ENCODE measurements at places on chromosomes 6 and 20.

DNA sequence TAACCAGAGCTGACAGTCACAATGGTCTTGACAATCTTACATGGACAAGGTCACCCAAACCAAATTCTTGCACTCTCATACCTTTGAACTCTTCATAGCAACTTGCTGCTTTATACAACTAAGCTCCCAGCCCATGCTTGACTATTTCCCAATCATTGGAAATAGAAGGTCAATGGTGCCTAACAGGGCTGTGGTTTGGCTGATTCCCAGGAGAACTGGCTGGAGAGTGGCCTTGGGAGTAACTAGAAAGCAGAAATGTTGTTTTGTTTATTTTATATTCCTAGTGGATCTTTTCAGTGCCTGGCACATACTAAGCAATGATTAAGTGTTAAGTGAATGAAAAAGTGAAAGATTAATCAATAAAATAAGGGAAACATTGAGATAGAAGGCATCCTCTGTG is 3.0 kb downstream of the SPINT4 start:
- DNase-seq, result no peak

DNA sequence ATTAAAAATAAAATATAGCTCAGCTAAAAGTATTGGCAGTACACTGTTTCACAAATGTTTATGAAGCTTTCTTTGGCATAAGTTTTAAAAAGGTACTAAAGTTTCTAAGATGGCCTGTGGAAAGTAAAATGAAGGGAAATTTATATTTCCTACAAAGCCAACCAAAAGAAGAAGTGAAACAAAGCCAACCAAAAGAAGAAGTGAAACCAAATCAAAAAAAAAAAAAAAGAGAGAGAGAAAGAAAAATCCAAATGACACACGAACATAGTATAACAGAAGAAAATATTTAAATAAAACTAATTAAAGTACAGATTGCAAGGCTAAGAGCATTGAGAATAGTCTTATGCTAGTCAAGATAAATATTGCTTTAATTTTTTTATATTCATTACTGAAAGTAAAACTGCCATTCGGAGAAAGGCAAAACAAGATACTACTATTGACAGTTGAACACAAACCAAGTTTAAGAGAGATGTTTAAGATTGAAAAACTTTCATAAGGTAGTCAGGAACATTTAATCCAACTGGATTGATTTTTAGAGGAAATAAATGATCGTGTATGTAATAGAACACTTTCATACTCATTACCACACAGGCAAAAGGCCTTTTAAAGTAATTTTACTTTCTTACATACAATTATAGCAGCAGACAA is 12.8 kb upstream of the KHDRBS2 start:
- DNase-seq, result no peak

- no peak for DNase-seq
Observed at GRCh38 chr6:148987982-148988381, 241.2 kb downstream of the UST start.

GRCh38 chr6:164569509-164569908 is 739.9 kb downstream of the C6orf118 start:
- no peak for DNase-seq

GRCh38 chr6:111228094-111228493 is 140.8 kb downstream of the SLC16A10 start:
- DNase-seq, result no peak

GRCh38 chr6:31727034-31727716 is 1.9 kb downstream of the DDAH2 start:
- DNase-seq, result no peak

- no peak for DNase-seq
Observed at GRCh38 chr20:52552181-52552872, 360.7 kb upstream of the ZFP64 start.

DNA sequence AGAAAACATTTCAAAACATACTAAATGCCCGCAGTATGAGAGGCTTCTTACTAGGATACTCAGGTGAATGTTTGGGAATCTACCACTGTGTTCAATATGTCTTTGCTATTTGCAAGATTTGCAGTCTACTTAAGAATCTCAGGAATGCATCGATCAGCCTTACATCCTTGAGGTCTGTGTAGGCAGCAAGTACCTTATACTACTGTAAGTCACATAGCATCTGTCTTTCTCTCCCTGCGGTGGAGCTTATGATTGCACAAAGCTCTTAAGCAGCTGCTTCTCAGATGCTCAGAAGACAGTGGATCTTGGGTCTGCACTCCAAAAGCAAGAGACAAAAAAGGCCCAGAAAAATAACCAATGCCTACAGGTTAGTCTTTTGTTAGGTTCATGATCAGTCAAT is 21.4 kb downstream of the PCSK2 start:
- no peak for DNase-seq

- no peak for DNase-seq
Observed at GRCh38 chr20:7889736-7890135, 50.5 kb downstream of the HAO1 start.

DNA sequence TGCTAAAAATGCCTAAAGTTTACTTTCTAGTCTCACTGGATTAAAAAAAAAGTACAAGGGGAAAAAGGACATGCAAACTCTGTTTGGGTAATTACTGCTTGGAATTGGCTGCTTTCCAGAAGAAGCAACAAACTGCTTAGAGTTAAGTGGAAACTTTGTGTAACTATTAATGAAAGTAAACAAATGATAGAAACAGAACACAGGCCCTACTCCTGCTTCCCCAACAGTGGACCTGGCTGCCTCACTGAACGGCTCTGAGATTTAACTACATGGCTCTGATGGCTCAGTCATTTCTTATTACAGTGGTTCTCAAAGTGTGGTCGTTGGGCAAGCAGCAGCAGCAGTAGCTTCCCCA is 108.5 kb downstream of the MAN1A1 start:
- no peak for DNase-seq

DNA sequence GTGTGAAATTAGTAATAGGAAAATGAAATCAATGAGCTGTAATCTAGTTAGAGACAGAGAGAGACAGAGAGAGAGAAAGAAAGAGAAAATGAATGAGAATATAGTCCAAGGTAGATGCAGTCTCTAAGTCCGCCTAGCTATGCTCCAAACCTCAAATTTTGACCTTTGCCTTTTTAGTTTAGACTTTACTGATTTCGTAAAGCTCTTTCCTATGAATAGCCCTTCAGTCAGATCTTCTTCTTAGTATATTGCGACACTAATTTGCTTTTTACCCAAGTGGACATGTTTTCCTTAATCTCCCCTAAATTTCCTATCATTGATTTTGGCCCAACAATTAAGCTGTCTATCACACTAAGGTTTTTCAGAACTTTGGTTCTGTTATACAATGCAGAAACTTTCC is 49.5 kb downstream of the TFAP2D start:
- DNase-seq, result no peak

- DNase-seq, result no peak
Observed at GRCh38 chr6:63793465-63794137, 158.0 kb downstream of the PHF3 start.

DNA sequence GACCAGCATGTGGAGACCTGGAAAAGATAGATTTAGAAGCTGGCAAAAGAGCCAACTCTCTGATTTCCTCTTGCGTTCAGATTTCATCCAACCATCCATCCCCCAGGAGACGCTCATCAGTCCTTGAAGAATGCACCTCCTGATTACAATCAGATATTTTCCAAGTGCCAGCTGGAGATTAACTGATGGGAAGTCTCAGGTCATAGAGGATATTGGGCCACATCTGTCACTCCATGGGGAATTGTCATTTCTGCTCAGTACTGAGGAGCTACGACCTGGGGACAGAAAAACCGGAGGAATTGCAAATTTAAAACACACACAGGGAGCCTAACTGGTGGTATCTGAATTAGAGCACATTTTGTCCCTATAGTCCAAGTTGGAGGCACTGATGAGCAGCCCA is 496.2 kb upstream of the SULF2 start:
- DNase-seq, result no peak

DNA sequence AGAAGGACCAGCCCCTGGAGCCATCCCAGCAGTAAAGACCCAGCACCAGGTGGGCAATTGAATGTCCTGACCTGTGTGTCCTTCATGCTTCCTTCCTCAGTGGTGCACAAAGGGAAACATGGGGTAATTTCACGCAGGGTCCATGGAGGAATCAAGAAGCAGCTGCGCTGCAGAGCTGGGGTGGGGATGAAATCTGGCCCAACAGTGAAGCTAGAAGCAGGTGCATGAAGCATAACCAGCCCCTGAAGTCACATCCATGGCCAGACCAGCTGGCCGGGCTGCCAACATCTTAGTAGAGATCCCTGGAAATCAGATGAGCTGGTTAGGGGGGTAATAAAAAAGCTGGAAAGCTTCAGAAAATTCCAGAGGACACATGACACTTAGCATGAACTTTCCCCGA is 646.7 kb upstream of the DEFB115 start:
- no peak for DNase-seq

DNA sequence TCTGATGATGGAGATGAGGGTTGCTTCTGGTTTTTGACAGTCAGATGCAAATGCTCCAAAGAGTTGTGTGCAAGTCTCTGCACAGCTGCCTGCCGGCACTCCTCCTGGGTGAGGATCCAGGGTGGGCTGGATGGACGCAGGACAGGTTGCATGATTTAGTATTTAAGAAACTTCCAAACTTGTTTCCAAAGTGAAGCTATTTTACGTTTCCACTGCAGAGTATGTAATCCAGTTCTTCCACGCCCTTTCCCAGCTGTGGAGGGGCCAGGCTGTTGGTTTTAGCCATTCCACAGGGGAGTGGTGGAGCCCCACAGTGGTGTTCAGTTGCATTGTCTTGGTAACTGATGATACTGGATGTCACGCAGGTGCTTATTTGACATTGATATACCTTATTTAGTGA is 157.3 kb downstream of the THBS2 start:
- DNase-seq, result no peak

DNA sequence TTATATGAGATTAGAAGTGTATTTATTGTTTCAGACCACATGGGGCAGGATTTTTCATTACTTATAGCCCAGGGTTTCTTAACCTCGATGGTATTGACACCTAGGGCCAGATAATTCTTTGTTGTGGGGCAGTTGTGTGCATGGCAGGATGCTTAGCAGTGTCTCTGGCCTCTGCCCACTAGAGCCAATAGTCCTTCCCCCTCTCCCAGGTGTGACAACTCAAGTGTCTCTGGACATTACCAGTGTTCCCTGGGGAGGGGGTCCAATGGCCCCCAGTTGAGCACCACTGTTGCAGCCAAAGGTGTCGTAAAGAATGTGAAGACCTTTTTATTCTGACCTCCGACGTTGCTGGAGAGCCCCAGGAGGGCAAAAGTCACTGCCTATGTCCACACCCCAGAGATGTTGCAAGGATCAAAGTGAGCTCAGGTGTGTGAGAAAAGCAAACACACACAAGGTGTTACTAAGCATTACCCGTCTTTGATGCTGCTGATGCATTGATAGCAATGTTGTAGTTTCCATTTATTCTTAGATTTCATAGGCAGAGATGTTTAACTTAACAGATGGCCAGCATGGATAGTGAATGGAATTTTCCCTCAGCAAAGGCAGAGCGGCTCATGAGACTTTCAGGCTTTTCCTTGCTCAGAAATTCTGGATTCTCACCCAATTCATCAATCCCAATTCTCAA is 22.2 kb downstream of the BANF2 start:
- no peak for DNase-seq

GRCh38 chr6:116685437-116685993 is 4.5 kb downstream of the KPNA5 start:
- no peak for DNase-seq

DNA sequence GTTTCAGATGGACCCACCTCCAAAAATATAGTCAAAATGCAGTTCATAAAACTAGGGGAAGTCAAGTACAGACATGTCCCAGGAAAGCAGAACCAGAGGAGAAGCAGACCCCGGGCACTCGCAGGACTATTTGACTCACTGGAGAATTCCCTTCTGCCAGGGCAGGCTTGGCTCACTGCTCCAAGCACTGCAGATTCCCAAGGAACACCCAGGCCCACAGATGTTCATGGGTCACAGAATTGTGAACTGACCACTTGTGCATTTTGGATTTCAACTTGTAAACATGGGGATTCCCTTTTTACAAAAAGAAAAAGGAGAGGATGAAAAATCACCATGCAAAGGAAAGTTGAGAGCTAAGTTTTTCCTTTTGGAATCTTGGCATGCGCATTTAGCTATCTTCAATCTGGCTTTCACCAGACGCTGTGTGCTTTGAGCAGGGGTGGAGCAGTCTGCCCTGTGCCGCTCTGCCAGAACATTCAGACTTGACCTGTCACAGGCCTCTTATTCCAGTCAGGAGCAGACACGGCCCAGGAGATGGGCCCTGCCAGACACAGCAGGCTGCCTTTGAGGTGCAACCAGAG is 237.5 kb upstream of the TAB2 start:
- no peak for DNase-seq

GRCh38 chr6:134223796-134224420 is 94.0 kb downstream of the SGK1 start:
- DNase-seq, result no peak

DNA sequence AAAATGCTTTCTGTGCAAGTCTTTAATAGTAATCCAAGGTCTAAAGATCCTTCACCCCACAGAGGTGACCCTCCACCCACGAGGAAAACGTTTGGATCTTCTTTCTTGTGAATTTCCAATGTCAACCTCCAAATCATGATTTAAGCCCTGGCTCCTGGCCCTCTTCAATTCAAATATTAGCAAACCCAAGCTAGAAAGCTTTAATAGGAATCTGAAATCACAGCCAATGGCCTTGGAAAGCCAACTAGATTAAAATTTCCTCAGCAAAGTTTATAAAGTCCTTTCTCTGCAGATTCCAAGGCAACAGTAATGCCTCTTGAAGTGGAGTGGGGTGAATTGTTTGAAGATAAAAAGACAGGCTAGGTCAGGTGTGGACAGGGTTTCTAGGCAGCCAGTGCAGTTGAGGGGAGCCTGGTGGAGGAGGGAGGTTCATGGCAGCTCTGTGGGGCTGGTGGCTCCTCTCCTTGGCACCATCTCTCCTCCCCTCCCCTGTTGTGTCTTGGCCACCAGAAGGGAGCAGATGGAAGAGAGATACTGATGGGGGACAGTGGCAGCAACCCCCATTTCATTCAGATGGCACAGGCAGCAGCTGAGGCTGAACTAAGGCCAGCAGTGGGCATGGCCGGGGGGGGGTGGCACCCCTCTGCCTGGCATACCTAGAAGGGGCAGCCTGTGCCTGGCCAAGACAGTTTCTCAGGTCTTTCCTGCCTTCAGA is 12.0 kb upstream of the UQCC2 start:
- DNase-seq, result no peak

DNA sequence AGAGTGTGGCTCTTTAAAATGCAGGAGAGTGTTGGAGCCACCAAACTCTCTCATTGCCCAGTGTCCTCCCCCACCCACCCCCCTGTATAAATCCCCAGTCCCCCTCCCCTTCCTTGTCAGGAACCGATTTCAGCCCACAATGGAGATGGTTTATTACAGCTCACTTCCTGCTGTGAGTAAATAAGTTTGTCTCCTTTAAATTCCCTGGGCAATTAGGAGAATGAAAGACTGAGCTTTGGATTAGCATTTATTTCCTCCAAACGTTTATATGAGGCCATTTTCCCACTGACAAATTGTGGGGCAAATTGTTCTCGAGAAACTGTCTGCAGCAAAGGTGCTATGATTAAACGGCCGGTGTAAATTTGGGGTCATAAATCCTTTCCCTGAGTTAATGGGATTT is 128.8 kb downstream of the DHX35 start:
- DNase-seq, result no peak
